ENCODE measurements at places on chromosomes 12 and 14. TPM values are rescaled to one million over a fixed set of nuclear protein-coding genes. Genes with fewer than 3 reads are reported as not detected.

TSHR gene
- total RNA-seq: not detected

DDX47 gene
- 124 TPM for total RNA-seq

LRTM2 gene
- not detected for total RNA-seq

RHEBL1 gene
- 0.86 TPM for total RNA-seq

MYF6 gene
- total RNA-seq: not detected

EMP1 gene
- 744 TPM for total RNA-seq

SYCP3 gene
- total RNA-seq: not detected

ZNF891 gene
- 0.43 TPM for total RNA-seq

GUCY2C gene
- not detected for total RNA-seq

ATP2B1 gene
- 34.5 TPM for total RNA-seq

KLRC2 gene
- total RNA-seq: not detected

B3GNT4 gene
- not detected for total RNA-seq

LMO3 gene
- total RNA-seq: not detected
